ENCODE measurements at places on chromosomes 1 and 21.

- DNase-seq: no peak
Observed at GRCh38 chr1:65741993-65742392, 50.7 kb upstream of the PDE4B start.

GRCh38 chr1:197976368-197976767, 59.2 kb downstream of the LHX9 start:
- no peak for DNase-seq

- no peak for DNase-seq
Observed at GRCh38 chr1:184300446-184300845, 86.4 kb upstream of the C1orf21 start.

GRCh38 chr1:41418857-41419583, 57.8 kb downstream of the FOXO6 start:
- no peak for DNase-seq

GRCh38 chr1:204513117-204513716, 3.0 kb upstream of the MDM4 start:
- DNase-seq: no peak

DNA sequence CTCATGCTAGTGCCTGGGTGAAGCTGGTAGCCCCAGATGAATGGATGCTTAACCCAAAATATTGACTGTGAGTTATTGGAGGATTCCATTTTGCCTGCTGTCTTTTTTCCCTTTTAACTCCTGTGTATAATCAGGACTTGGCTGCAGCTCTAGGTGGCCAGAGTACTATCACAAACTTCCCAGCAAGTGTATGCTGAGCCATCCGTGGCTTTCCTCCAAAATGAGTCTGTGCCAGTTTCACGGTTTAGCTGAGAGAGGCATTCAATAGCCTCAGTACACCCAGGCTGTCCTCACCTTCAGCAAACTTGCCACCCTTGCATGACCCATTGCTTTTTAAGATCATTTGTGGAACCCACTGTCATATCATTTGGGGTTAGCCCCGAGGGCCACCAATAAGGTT, 5.3 kb upstream of the DPT start:
- no peak for DNase-seq

- DNase-seq: peak; percentile 28
Observed at GRCh38 chr1:221478050-221478949, 263.6 kb downstream of the DUSP10 start.

DNA sequence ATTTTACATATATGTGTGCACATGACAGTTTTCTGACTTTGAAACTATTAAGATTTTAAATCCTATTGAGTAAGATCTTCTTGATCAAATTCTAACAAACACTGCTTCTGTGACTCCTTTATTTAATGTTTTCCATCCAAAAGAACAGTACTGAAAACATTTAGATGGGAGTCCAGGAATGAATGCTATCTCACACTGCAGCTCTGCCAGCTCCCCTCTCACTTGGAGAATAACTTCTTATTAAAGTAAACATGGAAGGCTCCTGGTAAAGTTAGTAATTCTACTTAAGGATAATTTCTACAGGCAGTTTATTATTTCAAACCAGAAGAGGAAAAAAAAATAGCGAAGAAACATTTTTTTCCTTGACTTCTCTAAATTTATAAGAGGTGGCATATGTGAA, 349.1 kb downstream of the DPYD start:
- DNase-seq: no peak
